ENCODE measurements at places on chromosomes 7 and 10. TPM values are rescaled to one million over a fixed set of nuclear protein-coding genes. Genes with fewer than 3 reads are reported as not detected.

Gene AHR
- 37.7 TPM for total RNA-seq

DNA sequence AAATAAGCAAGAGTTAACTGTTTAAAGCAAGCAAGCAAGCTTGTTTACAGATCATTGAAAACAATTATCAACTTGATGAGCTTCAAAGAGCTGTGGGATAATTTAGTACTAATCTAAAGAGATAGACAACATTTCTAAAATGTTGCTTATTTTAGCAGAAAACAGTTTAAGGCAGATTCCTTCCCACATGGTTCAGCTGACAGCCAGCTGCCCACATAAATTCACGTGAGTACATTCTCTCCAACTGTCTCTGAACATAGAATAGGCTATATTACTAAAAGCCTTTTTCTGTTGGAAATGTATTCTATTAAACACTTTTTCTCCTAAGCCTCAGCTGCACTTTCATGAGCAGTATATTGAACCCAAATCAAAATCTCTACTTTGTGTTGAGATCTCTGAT, 174.1 kb downstream of the LRRN3 start:
- DNase-seq: no peak

- DNase-seq: no peak
Observed at GRCh38 chr10:94383530-94383929, 18.8 kb upstream of the TBC1D12 start.

GRCh38 chr7:158141806-158142518, 445.7 kb downstream of the PTPRN2 start:
- no peak for DNase-seq

DNA sequence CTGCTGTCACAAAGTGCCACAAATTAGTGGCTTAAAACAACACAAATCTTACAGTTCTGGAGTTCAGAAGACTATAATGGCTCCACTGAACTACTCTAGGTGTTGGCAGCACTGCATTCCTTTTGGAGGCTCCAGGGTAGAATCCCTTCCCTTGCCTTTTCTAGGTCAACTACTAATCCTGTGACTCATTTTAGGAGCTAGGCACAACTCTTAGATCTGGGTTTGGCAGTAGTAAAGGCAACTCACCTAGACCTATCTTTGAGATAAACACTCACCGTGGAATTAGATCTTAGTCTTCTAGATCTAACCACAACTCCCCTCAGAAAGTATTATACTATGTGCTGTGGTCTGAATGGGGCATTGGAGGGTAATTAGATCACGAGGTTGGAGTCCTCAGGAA, 60.4 kb downstream of the ANKIB1 start:
- DNase-seq: no peak

GRCh38 chr7:154436560-154436959, 384.4 kb downstream of the DPP6 start:
- no peak for DNase-seq
